ENCODE measurements at places on chromosomes 4 and X. TPM values are rescaled to one million over a fixed set of nuclear protein-coding genes. Genes with fewer than 3 reads are reported as not detected.

ARX gene
- not detected for total RNA-seq

DNA sequence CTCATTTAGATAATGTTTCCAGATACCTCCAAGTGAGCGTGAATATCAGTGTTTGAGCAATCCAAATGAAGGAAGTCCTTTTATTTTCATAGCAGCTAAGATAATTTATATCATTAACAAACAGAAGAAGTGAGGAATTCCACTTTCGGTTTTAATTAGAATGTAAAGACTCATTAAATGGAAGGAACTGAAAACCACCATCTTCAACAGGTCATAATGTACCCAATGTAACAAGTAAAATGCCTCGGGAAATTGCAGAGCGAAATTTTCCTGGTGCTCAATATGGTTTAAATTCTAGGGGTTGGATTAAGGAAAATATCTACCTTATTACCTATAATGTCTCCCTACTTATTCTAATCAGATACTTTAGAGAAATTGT is 33.9 kb upstream of the SLC9A7 start:
- DNase-seq = no peak

DNA sequence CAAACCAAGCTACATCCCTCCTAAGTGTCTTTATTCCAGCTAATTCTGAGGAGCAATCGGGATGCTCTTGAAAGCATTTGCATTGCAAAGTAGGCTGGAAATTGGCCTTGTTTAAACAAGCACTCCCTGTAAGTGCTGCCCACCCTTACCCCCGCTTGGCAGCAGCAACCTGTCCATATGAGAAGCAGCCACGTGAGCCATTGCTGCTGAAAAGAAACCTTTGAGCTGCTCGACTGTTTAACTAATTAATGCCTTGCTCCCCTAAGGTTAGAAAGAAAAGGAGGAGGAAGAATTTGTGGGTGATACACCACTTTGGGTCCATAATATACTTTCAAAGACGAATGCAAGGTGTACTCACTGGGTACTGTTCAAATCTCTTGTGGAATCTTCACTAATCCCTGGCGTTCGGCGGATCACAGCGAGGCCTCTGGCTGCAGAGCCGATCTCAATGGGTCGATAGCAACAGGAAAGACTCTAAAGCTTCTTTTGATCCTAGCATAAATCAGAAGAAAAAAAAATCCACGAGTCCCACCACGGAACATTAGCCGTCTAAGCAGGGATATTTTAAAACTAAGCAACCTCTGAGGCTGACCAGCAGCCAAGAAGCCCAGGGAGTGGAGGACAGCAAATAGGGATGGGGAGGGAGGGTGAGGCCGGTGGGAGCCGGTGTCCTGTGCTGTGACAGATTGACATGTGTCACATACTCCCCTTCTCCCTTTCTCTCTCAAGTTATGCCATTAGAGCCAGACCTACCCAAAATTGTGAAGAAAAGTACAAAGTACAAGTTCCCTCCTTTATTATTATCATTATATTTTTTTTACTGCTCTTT is 37.2 kb upstream of the MGST2 start:
- DNase-seq = no peak

DNA sequence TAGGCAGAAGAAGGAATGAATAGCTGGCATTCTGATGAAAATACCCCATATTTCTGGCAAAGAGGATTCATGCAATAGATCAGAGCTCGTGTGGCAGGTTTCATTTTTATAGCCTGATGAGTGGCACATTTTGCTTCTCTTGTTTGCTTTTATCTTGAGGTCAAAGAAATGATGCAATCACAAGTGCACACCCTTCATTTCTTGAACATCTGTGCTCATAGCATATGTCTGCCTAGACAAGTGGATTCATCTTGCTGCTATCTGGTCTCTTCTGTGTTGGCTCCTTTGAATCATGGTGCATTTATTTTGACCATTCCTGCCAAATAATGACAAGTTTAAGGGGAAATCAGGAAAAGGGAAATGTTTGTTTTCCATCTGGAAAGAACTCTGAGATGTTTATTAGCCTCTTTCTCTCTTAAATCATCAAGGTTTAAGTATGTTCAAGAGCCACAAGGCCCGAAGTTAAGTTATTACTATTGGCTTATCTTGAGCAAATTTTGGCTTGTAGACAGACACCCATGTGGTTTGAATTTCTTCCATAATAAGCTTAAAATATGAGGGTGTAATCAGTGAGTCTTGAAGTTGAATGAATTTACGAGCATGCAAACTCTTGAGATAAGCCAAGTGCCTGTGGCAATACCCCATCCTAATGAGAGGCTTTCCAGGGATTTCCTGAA is 59.3 kb upstream of the HS3ST1 start:
- no peak for DNase-seq

GRCh38 chrX:69415698-69416097 is 88.4 kb upstream of the NALF2 start:
- DNase-seq = no peak

DNA sequence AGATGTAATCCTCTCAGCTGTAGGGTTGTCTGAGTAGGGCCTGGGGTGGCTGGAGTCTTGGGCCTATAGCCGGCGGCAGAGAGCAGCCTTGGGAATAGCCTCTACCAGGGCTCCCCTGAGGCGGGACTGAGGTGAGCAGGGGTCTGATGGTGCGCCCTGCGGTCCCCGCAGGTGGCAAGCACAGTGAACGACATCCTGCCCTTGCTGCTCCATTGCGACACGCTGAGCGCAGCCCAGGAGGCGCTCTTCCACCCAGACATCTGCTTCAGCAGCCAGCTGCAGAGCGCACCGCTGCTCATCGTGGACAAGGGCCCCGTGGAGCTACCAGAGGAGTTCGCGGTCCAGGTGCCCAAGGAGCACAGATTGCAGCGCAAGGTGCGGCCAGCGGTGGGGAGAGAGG is 317.0 kb downstream of the ADGRL3 start:
- DNase-seq = no peak

DNA sequence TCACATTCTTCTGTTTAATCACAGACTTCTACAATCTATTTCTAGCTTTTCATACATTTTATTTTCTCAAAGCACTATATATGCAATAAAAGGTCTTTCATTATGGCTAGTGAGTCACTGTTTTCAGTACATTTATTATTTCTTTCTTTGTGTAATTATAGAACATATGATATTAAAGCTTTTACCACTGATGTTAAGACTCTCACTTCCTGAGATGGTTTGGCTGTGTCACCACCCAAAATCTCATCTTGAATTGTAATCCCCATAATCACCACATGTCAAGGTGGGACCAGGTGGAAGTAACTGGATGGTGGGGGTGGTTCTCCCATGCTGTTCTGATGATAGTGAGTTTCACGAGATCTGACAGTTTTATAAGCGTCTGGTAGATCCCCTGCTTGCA is 41.9 kb downstream of the UBA6 start:
- no peak for DNase-seq

GRCh38 chr4:168409089-168409801 is 71.0 kb downstream of the DDX60L start:
- no peak for DNase-seq
